ENCODE measurements at places on chromosomes 11 and 22.

GRCh38 chr11:58745705-58746364 lies 14.1 kb upstream of the GLYAT start:
- DNase-seq = no peak

- peak; percentile 35 for DNase-seq
Measured at GRCh38 chr11:13776134-13776815, 107.8 kb downstream of the FAR1 start.

- DNase-seq = no peak
Measured at GRCh38 chr11:68828155-68828931, 13.4 kb downstream of the CPT1A start.

DNA sequence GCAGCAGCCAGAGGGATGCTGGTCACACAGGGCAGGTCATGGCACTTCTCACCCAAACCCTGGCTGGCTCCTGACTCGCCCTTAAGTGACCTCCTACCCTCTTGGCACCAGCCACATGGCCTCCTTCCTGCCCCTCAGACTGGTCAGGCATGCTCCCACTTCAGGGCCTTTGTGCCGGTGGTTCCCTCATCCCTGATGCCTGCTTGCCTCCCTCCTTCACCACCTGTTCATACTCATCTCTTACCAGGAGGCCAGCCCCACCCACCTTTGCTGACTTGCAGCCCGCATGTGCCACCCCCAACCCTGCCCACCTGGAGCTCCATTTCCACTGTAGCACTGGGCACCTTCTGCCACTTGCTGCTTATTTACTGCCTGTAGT lies 20.1 kb downstream of the GNAZ start:
- no peak for DNase-seq

- DNase-seq = no peak
Measured at GRCh38 chr11:70397336-70397982, 870 bp upstream of the CTTN start.

DNA sequence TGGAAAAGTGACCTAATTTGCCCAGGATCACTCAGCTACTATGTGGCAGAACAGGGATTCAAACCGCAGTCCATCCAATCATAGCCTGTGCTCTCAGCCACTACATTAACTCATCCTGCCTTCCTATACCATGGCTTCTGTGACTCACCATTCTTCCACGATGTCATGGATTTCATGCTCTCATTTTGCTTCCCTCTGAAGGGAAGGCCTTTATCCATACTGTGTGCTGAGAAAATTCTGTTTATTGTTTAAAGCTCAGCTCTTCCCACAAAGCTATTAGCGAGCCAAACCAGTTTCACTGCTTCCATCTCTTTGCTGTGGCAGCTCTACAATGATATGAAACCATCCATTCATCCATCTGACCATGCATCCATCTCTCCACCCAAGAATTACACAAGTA lies 289.9 kb downstream of the TENM4 start:
- no peak for DNase-seq

DNA sequence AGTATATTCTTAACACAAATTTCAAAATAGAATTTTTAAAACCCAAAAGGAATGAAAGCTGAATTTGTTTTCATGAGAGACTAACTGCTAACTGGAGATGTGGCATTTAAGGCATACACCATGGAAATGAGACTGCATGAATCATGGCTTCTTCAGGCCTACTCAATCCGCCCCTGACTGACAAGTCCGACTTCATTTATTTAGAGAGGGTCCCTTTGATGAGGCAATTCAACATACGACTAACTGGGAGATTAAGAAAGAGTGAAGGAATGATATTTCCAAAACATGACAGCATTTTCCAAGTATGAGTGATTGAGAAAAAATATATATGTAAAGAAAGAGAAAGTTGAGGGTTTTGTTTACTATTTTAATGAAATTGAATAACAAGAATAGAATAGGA lies 720.1 kb downstream of the DLG2 start:
- DNase-seq = no peak

- no peak for DNase-seq
Measured at GRCh38 chr11:112583261-112583893, 322.7 kb upstream of the PLET1 start.

- DNase-seq = peak; percentile 82
Measured at GRCh38 chr22:44382116-44383038, 69.6 kb upstream of the SHISAL1 start.

- DNase-seq = no peak
Measured at GRCh38 chr11:129959687-129960086, 42.9 kb downstream of the PRDM10 start.

DNA sequence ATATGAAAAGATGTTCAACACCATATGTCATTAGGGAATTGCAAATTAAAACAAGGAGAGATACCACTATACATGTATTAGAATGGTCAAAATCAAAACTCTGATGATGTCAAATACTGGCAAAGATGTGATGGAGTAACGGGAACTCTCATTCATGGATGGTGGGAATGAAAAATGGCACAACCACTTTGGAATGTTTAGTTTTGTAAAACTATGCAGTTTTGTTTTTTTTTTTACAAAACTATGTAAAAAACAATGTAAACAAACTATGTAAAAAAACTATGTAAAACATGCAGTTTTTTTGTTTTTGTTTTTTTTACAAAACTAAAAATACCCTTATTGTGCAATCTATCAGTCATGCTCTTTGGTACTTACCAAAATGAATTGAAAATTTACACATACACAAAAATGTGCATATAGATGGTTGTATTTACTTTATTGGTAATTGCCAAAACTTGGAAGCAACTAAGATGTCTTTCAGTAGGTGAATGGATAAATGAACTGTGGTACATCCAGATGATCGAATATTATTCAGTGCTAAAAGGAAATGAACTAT lies 5.0 kb upstream of the USP47 start:
- no peak for DNase-seq

DNA sequence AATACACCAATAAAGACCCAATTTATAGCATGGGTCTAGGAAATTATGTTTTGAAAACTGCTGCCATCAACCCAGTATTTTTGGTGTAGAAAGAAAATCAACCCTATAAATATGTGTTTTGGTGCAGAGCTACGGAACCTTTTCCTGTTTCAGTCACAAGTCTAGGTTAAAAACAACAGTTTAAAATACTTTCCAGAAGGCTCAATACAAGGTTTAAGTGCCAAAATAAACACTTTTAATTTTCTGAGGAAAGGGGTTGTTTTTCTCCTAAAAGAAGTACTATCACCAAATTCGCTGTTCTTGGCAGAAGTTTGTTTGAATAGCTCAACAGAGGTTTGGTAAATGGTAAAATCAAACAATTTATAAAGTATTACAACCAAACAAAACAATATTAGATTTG lies 201.3 kb downstream of the TMEM135 start:
- DNase-seq = no peak

DNA sequence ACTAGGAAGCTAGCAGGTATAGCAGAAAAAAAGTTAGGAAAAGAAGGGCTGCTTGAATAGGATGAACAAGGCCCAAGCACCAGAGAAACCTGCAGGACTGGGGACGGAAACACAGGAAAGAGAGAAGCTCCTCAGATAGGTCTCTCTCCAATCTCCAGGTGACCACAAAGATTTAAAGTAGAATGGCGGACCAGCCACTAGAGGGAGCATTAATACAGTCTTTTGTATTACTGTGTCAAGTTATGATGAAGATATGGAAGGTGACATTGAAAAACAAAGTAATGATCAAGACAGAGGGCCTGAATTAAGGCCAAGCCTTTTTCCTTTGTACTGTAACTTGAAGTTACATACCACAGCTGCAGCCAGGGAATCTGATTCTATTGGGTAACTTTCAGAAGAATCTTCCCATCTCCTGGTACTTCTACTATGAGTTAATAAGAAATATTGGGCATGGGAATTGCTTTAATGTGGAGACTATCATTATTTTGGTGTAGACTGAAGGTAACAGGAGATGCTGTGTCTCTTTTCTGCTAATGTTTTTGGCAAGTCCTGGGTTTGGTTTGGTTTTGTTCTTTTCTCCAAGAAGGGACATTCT lies 33.8 kb downstream of the OR2AG2 start:
- peak; percentile 81 for DNase-seq

- DNase-seq = peak; percentile 96
Measured at GRCh38 chr22:17258015-17258787, 39.0 kb upstream of the ADA2 start.

GRCh38 chr11:133943950-133944698 lies 12.6 kb downstream of the IGSF9B start:
- no peak for DNase-seq

DNA sequence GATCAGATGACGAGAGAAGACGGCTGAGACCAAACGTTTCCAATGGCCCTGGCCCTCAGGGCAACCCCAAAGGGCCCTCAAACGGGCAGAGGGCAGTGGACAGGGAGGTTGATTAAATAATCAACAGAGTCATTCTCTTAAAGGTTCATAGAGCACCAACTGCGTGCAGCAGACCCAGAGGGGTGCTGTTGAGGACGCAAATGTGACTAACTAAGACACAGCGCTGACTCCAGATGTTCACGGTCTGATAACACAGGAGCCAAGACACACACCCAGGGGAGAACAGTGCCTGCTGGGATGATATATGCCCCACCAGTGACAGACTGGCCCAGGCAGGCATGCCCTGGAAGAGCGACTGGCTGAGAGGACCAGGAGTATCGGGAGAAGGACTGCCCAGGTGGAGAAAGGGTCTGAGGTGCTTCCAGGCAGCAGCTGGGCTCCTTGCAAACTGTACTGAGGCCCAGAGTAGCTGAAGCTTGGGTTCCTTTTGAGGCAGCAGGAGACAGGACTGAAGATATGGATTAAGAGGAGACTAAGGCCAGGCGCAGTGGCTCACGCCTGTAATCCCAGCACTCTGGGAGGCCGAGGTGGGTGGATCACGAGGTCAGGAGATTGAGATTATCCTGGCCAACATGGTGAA lies 7.7 kb downstream of the VWCE start:
- no peak for DNase-seq

DNA sequence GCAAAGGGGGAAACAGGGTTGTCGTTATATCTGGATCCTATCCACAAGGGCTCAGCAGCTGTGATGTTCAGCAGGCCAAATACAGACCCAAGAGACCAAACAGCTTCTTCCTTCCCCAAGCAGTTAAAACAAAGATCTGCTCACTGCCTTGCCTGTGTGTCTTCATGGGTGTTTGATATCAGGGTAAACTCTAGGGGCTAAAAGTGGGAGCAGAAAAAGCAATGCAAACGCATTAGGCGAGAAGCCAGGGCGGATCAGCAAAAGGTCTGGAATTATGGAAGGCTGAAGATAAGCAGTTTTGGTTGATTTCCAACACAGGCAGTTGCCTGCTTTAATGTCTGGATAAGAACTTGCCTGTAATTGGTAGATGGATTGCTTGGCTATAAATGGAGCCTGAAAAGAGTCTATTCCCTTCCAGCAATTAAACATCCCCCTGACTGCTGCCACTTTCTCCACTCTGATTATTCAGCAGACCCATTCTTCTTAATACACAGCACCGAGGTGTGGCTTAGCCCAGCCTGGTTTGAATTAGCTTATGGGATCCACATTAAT lies 126.3 kb downstream of the COMMD9 start:
- peak; percentile 70 for DNase-seq

DNA sequence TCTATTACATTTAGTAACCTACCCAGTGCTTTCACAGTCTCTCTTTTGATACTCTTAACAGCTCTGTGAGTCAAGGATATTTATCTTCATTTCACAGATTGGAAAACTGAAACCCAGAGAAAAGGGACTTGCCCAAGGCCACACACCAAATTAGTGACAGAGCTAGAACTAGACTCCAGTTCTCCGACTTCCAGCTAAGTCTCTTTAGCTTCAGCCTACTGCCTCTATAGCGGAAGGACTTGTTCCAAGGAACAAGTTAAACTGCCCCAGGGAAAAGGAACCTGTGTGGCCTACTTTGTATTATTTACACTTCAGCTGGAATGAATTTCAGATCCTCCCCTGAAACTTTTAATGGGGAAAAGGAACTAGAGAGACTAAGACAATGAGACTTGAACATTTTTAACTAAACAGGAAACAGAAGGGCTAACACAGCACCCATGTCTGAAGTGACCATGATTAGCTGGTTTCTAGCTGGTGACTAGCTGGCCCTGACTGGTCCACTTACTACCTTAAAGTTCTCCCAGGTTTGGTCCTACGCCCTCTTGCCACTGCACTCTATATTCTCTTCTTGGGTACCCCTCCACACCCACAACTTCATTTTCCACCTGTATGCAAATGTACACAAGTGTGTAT lies 1.3 kb downstream of the LRRC51 start:
- no peak for DNase-seq

- DNase-seq = no peak
Measured at GRCh38 chr11:5655474-5655873, 29.4 kb downstream of the TRIM5 start.

DNA sequence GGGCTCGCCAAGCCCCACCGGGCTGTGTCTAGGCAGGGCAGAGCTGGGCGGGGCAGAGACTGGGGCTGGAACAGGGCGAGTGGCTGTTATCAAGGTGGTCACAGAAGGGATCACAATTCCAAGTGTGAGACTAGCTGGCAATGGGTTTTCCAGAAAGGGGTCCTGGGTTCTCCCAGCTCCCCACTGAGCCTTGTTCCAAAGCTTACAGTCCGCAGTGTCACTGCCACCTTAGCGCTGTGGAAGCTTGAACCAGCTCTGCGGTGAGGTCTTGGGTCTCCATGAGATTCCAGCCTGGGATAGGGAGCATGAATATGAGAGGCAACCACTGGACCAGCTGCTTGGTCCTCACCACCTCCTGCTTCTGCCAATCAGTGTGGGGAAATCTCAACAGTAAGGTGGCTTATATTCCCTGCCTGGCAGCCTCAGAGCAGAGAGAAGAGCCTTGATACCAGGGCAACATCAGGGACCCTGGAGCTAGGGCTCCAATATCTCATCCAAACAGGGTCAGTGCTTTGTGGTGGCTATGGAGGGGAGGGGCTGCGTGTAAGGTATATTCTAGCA lies 831 bp downstream of the CD44 start:
- no peak for DNase-seq

GRCh38 chr11:100269516-100269915 lies 417.6 kb upstream of the ARHGAP42 start:
- no peak for DNase-seq

DNA sequence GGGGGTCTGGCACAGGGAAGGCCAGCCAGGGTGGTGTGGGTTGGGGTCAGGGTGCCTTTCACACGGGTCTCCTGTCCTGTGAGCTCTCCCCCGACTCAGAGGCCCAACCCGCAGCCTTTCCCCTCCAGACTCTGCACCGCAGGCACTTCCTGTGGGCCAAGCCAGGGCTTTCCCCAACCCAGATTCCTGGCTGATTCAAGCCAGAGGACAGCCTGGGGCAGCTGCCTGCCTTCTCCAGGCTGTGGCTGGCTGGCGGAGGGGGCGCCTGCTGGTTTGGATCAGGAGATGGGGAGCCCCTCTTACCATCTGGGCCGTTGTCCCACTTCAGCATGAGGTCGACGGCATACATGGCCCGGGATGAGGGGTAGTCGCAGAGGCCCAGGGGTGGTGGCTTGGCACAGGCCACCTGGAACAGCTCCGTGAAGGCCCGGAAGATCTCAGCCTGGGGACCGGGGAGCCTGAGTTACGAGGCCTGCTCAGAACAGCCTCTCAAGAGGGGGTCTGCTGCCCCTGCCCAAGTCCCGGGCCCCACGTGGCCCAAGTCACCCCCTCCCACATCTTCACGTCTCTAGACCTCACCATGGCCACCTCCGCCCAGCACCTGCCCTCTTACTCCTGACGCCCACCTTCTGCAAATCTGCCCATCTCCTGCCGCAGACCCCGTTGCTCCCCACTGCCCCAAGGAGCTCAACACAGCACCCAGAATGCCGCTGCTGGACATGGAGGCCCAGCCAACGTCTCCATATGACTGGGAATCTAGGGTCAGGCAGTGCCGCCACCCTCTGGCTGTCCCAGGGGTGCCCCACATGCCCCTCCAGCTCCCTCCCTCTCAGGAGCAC lies 17.3 kb downstream of the TSPO start:
- no peak for DNase-seq
